ENCODE measurements at places on chromosomes 5 and 9.

DNA sequence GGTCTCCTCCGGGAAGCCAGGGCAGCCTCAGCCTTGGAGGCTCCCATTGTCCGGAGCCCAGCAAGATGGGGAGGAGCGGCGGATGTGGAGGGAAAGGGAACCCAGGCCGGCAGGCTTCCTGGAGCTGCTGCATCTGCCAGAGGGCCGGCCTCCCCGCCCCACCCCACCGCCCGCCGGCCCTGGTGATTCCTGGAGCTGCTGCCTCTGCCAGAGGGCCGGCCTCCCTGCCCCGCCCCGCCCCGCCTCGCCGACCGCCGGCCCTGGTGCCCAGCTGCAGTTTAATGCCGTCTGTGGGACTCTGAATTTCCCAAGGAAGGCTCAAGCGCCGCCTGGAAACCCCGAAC lies 31.6 kb downstream of the EXD3 start:
- no peak for DNase-seq

DNA sequence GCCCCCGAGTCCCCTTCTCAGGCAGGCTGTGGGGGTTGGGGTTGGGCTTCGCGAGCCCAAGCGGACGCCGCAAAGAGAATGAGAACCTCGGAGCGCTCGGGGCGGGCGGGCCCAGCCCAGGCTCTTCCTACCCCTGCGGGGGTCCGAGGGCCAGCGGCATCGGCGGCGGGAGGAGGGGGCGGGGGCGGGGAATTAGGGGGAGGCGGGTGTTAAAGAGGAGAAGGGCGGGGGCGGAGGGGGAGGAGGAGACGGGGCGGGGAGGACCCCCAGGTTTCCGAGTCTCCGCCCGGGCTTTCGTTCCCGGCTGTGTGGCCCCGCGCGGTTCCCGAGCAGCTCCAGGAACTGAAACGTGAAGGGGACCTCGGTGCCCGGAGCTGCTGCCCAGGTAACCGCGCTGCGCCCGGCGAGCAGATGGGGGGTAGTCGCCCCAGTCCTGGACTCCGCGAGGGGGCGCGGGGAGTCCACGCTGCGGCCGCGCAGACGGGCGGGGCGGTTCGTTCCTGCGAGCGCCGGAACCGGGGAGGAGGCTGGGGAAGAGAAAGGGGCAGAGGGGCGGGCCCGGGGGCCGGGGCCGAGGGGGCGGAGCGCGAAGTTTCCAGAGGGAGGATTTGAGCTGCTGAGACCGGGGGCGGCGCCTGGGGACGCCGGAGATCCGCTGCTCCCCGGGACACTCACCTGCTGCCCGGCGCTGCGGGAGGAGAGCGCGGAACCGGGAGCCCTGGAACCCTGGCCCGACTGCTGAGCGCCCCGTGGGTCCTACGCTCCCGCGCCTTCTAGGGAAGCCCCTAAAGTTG lies 38.4 kb upstream of the PLEKHG4B start:
- peak; percentile 17 for DNase-seq

DNA sequence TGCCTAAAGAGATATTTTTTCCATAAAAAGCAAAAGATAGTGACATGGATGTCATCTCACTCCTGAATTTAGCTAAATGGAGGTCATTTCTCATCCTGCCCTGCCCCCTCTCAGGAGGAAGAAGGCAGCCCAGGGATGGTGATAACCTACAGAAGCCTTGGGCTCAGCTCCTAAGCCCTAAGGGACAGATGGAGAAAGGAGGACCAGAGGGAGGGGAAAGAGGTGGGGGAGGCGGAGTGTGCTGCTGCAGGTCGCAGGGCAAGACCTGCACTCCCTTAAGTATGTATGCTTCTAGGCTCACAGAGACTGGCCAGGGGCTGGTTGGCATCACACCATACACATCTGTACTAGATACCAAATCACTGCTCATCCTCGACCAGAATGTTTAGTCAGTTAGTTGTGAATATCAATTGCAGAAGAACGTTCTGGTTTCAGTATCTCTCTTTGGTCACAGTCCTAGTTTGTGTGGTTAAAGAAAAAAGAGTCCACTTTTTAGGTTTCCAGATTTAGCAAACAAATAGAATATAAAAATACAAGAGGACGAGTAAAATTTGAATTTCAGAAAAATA lies 18.4 kb upstream of the CDKN2AIPNL start:
- DNase-seq: no peak

GRCh38 chr5:124634228-124634739 lies 112.2 kb downstream of the ZNF608 start:
- DNase-seq: no peak

DNA sequence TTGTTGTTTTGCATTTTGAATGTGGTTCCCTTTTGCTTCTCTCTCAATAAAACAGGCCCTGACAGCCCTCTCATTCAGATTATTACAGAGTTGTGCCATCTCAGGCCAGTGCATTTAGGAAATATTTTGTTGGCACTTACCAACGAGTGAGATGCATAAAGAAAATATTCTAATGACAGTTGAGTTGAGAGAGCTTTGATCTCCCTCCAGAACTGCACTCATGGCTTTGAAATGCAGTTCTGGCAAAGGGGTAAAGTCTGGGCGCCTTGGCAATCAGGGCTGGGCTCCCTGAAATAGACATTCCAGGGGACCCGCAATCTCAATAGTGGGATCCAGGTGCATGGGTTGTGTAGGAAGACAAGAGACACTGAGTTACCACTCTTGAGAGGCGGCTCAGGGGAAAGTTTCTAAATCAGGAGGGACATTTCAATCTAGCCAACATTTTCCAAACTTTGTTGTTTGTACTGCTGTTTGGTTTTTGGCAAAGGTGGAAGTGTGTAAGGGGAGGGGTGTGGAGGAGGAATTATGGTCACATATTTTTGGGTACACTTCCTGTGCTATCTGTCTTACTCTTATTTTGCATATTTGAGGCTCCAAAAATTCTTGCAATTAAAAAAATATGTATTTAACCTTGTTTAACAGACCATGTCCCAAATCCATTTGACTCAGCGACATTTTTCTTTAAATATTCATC lies 48.8 kb downstream of the PAPPA start:
- DNase-seq: no peak

- DNase-seq: no peak
Observed at GRCh38 chr5:93829346-93829745, 87.9 kb upstream of the POU5F2 start.

DNA sequence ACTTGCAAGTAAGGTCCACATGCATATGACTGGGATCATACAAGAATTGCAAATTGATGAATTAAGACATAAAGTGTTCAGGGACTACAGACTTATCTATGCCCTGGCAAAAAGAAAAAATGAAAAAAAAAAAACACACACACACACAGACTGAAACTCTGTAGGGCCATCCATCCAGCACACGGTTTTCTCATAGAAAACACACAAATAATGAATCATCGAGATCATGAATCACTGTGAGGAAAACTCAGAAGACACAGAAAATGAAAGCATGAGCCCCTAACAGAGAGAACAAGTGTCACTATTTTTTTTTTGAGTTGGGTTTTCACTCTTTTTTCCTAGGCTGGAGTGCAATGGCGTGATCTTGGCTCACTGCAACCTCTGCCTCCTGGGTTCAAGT lies 185.2 kb downstream of the IRX2 start:
- DNase-seq: no peak

DNA sequence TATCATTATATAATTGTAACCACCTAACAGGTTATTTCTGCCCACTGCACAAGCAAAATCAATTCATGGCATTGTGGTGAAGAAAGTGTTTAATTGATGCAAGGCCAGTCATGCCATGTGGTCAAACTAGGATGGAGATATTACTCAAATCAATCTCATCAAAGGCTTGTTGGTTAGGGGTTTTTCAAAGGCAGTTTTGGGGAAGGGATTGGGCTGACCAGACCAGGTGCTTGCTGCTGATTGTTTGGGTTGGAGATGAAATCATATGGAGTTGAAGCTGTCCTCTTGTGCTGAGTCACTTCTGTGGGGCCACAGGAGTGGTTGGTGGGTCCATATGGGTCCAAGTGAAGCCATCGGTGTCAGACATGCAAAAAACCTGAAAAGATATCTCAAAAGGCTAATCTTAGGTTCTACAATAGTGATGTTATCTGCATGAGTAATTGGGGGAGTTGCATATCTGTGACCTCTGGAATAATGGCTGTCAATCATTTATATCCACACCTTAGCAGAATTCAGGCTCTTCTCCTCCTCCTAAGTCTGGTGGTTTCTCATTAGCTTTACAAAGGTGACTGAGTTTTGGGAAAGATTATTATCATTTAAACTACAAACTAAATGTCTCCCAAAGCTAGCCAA lies 44.9 kb downstream of the HMGCS1 start:
- no peak for DNase-seq

Data from NCI-H1048 (cell line).